ENCODE measurements at places on chromosomes 4 and X. TPM values are rescaled to one million over a fixed set of nuclear protein-coding genes. Genes with fewer than 3 reads are reported as not detected.
A peak's percentile ranks its signal among the peaks of the same experiment; 100 is the strongest.

The NAA11 gene
- total RNA-seq = 10.9 TPM

The TEX13D gene
- total RNA-seq = not detected

The PABPC4L gene
- total RNA-seq = 0.97 TPM

The MYOZ2 gene
- total RNA-seq = not detected

The KCNE5 gene
- not detected for total RNA-seq

The GAGE2A gene
- total RNA-seq = 61.7 TPM

The SMARCA5 gene
- 23.2 TPM for total RNA-seq

The CD38 gene
- total RNA-seq = 0.40 TPM

The EXOC1L gene
- not detected for total RNA-seq

DNA sequence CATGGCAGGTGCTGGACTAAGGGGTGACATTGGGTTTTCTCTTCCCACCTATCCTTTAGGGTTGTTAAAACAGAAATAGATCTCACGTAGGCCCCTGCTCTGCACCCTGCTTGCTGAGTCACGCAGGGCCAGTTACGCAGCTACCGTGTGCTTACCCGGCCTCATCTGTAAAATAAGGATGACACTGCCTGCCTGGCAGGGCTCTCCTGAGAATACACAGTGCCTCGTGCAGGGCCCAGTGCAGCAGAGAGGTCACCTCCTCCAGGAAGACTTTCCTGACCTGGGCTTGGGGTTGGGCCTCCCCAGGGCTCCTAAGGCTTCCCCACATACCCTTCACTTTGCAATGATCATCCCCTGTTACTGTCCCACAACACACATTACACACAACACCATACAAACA, 33.6 kb upstream of the JAKMIP1 start:
- no peak for DNase-seq

DNA sequence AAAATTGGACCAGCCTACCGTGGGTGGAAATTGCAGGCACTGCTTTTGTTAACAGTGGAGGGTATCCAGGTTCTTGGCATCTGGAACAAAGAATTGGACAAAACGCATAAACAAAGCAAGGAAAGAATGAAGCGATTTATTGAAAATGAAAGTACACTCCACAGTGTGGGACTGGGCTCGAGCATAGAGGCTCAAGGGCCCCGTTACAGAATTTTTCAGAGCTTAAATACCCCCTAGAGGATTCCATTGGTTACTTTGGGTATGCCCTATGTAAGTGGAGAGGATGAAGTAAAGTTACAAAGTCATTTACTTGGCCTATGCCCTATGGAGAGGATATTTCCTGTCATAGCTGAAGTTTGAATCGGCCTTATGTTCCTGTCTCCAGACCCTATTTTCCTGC, 85.3 kb downstream of the GLUD2 start:
- DNase-seq = no peak

GRCh38 chr4:19944806-19945205, 306.9 kb upstream of the SLIT2 start:
- DNase-seq = no peak

DNA sequence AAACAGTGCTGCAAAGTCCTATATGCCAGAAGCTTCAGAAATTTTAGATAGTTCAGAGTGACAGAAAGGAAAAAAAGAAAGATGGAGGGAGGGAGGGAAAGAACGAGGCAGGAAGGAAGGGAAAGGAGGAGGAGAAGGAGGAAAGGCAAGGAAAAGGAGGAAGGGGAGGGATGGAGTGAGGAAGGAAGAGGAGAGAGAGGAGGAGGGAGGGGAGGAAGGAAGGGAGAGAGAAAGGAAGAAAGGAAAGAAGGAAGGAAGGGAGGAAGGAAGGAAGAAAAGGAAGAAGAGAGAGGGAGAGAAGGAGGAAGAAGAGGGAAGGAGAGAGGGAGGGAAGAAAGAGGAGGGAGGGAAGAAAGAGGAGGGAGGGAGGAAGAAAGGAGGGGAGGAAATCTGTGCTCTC, 42.4 kb upstream of the FHL1 start:
- no peak for DNase-seq

GRCh38 chrX:133151336-133151735, 54.4 kb upstream of the USP26 start:
- DNase-seq = peak; percentile 1

- no peak for DNase-seq
Observed at GRCh38 chr4:82367438-82368097, 6.2 kb downstream of the HNRNPD start.

DNA sequence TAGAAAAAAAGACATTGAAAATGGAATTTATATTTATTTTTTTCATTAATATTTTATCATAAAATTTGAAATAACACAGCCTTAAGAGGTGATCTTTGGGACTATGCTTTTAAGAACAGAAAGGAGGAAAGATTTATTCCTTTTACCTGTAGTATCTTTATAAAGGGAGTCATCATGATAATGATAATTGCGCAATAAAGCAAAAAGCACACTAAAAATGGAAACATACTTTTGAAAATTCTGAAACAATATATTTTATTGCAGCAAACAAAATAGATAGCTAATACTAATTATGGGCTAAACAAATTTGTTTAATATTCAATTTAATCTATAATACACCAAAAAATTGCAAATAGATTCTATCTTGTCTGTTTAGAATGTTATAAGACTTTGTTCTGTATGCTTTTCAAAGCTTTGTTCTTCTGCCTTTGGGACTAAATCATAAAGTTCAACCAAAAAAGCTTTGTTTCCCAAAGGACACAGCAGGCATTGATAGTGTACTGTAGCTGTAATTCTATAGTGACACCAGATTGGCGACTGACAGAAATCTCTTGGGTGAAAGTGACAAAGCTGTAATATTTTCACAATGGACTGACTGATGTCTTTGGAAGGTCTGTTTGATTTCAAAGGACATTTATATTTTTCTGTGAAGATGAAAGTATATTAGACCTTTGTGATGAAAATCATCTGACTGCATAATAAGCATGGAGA, 2156.6 kb upstream of the TENM3 start:
- no peak for DNase-seq

DNA sequence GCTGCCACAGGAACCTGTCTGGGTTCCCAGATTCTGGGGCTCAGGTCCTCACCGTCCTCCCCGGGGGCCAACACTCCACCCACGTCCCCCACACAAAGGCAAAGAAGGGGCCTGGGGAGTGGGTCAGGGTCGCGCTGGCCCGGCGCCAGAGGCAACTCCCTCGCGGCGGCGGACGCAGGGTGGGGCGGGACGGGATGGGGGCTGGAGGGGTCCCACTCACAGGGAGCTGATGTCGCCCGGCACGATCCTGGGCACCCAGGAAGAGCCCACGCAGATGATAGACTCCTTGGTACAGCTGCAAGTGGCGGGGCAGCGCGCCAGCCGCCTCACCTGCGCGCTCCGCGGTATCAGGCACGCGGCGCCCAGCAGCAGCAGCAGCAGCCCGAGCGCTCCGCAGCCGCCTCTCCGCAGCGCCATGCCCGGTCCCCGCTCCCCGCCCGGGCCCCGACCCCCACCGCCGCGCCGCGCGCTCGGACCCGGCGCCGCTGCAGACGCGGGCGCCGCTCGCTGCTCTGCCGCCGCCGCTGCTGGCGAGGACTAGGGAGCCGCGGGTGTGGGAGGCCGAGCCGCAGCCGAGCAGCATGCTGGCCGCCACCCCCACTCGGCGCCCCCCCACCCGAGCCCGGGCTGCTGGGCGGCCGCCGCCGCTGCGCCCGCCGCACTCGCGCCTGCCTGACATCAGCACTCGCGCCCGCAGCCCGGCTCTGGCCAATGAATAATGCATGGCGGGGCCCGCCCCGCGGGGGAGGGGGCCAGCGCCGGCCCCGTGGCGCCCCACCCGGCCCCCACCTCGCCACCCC, at the start of gene LGI2:
LGI2 (minus strand) TSS at position 670 of the 800 bp plus-strand sequence; CDS start at position 417, 253 bp downstream.
- peak; percentile 30 for DNase-seq

GRCh38 chr4:163623787-163624186, 129.3 kb downstream of the TMA16 start:
- no peak for DNase-seq

DNA sequence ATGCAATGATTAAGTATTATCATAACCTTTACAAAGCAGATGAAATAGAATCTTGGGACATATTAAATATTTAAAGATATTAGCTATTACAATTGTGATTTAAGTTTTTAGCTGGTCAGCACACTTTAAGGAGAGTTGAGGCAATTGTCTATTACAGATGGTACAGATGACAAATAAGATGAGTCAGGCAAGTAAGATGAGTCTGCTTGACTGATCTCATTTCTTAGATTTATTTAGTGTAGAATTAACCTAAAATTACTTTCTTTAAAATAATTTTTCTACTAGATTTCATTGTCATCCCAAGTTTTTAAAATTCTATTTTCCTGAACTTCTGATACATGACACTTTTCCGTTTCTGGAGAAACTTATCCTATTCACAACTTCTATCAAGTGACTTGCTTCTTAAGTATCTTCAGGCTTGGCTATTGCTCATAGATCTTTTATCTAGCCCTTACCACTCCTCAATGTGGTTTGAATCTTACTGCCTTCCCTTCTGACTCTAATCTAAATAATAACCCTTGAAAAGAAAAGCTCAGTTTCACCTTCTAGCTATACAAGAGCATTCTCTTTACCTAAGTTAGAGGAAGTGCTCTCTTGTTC, 32.9 kb downstream of the CXCL1 start:
- no peak for DNase-seq

DNA sequence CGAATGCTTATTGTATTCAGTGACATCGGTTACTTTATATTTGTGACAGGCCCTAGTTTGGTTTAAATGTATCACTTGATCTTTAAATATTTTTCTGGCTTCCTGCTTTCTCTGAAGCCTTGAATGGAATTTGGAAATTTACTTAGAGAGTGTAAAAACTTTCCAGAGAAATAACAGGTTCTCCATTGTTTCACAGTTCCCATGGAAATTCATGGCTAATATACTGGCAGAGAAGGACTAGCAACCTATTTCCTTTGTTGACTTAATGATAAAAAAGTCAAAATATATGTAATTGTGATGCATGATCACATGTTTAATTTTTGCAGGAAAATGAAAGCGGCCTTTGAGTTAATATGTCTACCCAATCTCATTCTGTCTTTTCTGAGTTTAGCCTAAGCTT, 13.2 kb downstream of the NEIL3 start:
- no peak for DNase-seq

DNA sequence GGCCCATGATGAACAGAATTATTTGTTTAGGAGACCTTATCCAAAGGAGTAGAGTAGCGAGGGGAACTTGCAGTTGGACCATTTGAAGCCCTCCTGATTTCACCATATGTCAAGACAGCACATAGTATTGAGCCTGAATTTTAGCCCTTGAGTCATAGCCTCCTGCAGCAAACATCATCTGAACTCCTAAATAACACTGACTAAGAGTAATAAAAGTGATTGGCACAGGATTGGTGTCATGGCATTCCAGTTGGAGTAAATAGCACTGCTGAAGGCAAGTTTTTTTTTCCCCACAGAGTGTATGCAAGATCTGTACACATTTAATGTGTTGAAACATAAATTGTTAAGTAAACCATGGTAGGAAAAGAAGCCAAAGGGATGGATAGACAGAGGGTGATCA, 89.0 kb downstream of the COMMD8 start:
- DNase-seq = no peak

DNA sequence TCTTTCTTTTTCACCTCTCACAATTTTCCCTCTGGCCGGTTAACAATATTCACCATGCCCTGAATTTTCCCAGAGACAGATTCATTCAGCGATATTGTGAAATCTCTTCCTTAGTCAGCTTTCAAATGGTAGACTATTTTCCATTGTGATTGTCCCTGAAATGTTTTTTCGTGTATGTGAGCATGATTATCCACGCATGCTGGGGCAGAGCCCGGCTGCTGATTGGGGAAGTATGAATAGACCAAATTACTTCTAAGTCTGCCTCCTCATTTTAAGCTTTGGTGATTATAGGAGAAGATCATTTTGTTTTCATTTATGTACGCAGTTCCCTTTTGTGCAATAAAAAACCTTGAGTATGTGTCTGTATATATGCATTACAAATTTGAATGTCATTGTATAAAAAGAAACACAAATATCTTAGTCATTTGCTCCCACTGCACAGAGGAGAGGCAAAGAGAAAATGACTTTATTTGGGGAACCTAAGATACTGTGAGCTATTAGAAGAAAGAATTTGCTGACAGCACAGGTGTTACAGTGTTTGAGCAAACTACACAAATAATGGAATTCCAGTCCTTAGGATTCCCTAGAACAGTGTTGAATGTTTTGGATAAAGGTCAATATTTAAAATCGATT, 11.3 kb downstream of the DTHD1 start:
- no peak for DNase-seq

GRCh38 chrX:136193771-136194170, 46.4 kb downstream of the FHL1 start:
- DNase-seq = no peak

GRCh38 chrX:11349661-11350337, 56.6 kb downstream of the AMELX start:
- no peak for DNase-seq

GRCh38 chr4:87243426-87244053, 23.1 kb upstream of the KLHL8 start:
- DNase-seq = no peak

DNA sequence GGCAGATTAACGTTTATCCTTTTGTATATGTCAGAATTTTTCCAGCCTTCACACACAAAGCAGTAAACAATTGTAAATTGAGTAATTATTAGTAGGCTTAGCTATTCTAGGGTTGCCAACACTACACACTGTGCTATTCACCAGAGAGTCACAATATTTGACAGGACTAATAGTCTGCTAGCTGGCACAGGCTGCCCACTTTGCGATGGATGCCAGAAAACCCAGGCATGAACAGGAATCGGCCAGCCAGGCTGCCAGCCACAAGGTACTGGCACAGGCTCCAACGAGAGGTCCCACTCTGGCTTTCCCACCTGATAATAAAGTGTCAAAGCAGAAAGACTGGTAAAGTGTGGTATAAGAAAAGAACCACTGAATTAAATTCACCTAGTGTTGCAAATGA, 94.8 kb downstream of the TET2 start:
- no peak for DNase-seq
